ENCODE measurements at places on chromosomes 6 and 20.

DNA sequence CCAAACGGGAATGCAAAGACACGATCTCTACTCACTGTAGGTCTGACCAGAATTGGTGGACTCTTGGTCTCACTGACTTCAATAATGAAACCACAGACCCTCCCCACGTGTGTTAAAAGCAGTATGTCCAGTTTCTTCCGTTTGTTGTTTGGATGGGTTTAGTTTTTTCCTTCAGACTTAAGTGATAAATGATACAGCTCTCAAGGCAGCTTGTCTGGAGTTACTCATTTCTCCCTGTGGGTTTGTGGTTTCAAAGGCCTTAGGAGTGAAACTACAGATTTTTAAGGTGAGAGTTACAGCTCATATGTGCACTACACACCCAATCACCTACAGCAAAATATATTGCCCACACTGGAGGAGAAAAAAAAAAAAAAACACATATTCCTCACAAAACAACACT lies 86.7 kb upstream of the STMND1 start:
- DNase-seq = no peak

GRCh38 chr6:21941926-21942325 lies 348.4 kb downstream of the SOX4 start:
- DNase-seq = no peak

GRCh38 chr20:19277381-19277780 lies 64.9 kb downstream of the SLC24A3 start:
- DNase-seq = no peak

GRCh38 chr6:78607189-78607588 lies 260.2 kb upstream of the IRAK1BP1 start:
- no peak for DNase-seq

GRCh38 chr20:58576603-58576970 lies 61.4 kb upstream of the APCDD1L start:
- peak; percentile 35 for DNase-seq

DNA sequence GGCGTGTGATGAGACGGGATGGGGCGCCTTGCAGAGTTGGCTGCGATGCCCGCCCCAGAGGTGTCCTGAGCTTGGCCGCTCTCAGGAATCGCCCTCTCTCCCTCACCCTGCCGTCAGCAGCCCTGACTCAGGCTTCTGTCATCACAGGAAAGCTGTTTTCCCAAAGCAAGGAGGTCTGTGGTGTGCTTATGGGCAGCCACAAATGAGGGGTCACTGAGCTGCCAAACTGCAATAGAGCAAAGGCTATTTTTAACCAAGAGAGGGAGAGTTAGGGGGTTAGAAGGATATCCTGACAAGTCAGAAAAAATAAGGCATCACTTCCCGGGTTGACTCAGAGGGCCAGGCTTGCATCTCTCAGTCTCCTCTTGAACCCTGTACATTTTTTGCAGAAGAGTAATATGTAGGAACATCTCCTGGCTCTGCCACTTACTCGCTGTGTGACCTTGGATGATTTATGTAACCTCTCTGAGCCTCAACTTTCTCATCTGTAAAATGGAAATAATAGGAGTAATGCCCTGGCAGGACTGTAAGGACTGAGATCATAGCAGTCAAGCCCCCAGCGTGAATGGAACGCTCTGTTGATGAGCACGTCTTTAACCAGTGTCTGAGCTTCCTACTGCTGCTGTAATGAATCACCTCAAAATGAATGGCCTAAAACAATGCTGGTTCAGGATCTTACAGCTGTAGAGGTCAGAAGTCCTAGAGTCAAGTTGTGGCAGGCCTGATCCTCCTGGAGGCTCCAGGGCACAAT lies 181.9 kb downstream of the NFATC2 start:
- DNase-seq = no peak

DNA sequence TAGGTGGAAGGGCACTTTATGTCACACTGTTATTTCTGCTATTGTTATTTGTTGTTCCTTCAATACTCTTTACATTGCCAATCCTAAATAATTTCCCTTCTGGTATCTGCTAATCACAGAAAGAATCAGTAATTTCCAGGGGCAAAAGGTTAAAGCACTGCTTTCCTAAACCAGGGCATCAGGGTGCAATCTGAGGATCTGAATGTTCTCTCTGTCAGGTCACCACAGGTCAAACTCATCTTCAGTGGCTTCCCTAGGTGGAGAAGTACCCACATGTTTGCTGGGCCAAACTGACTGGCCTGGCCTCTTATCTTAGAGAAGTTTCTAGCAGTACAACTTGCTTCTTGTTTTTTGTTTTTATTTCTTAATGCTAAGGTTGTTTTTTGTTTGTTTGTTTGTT lies 118.7 kb downstream of the OPRM1 start:
- DNase-seq = no peak

- no peak for DNase-seq
These were observed 40.9 kb downstream of the BCL2L1 start for GRCh38 chr20:31681769-31682168.

- no peak for DNase-seq
These were observed 153.1 kb downstream of the RCAN2 start for GRCh38 chr6:46338131-46338530.

- no peak for DNase-seq
These were observed 39.0 kb downstream of the HLA-A start for GRCh38 chr6:29981211-29981812.

All from SHP77 (cell line).